Dermis blood vessel endothelial cell (primary cell): ENCODE measurements at places on chromosomes 7 and 10. TPM values are rescaled to one million over a fixed set of nuclear protein-coding genes. Genes with fewer than 3 reads are reported as not detected.
A peak's percentile ranks its signal among the peaks of the same experiment; 100 is the strongest.

DNA sequence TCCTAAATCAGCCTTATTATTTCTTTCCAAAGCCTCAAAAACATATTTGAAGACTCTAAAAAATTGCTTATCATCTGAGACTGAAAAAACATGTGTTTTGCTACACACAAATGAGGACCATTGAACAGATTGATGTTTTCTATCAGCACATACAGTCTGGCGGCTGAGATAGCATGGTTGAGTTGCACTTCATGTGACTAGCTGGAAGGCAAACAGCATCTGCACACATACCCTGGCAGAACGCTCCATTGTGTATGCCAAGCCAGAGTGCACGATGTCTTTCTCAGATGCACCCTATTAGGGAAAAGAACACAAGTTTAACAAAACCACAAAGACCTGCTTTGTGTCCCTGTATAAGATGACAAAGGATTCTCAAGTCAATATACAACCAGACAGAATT, 33.0 kb downstream of the FAM25A start:
- no peak for DNase-seq

DNA sequence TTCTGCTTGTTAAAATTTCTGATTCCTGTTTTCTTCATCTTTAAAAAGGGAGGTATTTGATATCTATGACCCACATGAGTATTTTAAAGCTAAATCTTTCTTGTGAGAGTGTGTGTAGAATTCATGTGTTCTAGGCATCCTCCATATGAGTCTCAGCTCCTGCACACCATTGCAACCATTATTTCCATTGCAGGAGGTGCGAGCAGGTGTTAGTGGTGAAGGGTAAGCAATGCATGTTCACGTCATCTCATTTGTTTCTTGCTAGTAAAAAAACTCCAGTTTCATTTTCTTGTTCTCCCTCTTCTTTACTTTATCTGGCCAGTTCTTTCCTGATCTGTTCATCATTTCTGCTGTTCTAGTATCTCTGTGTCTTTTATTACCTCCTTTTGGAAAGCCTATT, 100.5 kb downstream of the ADRA2A start:
- no peak for DNase-seq

GRCh38 chr7:7861211-7861633, 107.4 kb upstream of the GLCCI1 start:
- peak; percentile 94 for DNase-seq

- peak; percentile 32 for DNase-seq
Measured at GRCh38 chr7:134444198-134444960, 14.5 kb downstream of the AKR1B1 start.

DNA sequence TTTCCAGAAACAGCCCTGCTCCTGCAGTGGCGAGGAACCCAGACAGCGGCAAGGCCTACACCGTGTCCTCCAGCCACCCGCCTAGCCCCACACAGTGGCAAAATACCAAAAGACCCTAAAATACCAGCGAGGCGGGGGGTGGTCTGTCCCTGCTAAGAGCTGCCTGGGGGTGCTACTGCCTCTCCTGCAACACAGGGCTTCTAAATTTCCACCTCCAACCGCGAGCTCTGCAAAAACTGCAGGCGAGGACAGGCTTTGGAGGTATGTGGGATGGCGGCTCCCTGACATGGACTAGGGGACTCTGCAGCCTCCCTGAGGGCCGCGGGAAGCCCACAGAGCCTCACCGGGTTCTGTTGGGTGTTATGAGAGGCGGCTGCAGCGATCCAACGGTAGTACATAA, 122.3 kb downstream of the WDR37 start:
- no peak for DNase-seq

DNA sequence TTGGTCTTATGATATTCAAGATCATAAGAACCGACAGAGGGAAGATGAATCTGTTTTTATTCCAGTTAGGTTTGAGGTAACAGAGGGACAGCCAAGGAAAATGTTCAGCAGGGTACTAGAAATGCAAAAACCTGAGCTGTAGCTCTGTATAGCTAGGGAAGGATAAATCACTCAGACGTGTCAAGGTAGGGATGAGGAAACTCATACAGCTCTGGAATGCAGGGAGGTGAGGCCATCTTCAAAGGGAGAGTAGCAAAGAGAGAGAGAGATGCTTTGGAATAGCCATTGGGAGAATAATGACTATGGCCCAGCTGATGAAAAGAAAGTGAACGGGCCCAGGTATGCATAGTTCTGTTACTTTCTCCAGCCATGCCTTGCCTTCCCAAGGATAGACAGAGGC, 77.8 kb downstream of the PAX2 start:
- DNase-seq = no peak

GRCh38 chr10:48517911-48518811, 86.7 kb downstream of the ARHGAP22 start:
- no peak for DNase-seq

DNA sequence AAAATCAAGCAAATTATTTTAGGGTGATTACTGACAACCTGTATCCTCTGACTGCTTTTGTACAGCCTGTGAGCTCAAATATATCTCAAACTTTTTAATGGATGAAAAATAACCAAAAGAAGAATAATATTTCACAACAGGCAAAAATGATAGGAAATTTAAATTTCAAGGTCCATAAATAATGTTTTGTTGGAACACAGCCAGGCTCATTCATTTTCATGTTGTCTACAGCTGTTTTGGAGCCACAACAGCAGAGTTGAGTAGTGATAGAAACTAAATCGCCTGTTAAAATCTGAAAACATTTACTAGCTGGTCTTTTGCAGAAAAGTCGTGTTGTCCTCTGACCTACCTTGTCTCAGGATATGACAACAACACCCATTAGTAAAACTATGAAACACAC, 75.9 kb downstream of the GLI3 start:
- DNase-seq = no peak

DNA sequence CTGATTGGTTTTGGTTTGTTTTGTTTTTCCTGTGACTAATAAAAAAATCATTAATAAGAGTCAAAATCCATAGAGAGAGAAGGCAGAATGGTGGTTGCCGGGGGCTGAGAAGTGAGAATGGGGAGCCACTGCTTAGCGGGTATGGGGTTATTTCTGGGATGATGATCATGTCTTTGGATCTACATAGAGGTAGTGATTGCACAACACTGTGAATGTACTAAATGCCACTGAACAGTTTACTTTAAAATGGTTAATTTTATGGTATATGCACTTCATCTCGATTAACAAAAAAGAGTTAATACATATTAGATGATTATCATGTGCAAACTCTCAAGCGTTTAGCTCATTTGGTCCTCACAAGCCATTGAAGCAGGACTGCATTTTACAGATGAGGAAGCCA, 342.9 kb downstream of the ELMO1 start:
- DNase-seq = no peak

DNA sequence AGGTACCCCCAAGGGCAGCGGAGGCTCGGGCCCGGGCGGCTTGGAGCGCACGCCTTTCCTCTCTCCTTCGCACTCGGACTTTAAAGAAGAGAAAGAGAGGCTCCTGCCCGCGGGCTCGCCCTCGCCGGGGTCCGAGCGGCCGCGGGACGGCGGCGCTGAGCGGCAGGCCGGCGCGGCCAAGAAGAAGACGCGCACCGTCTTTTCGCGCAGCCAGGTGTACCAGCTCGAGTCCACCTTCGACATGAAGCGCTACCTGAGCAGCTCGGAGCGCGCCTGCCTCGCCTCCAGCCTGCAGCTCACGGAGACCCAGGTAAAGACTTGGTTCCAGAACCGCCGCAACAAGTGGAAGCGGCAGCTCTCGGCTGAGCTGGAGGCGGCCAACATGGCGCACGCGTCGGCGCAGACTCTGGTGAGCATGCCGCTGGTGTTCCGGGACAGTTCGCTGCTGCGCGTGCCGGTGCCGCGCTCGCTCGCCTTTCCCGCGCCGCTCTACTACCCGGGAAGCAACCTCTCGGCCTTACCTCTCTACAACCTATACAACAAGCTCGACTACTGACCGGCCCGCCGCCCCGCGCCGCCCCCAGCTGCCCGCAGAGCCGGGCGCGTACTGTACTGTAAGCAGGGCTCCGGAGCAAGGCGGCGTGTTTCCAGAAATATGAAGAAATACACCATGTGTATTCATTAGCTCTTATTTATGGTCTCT, 1.8 kb downstream of the HMX2 start:
- peak; percentile 61 for DNase-seq

DNA sequence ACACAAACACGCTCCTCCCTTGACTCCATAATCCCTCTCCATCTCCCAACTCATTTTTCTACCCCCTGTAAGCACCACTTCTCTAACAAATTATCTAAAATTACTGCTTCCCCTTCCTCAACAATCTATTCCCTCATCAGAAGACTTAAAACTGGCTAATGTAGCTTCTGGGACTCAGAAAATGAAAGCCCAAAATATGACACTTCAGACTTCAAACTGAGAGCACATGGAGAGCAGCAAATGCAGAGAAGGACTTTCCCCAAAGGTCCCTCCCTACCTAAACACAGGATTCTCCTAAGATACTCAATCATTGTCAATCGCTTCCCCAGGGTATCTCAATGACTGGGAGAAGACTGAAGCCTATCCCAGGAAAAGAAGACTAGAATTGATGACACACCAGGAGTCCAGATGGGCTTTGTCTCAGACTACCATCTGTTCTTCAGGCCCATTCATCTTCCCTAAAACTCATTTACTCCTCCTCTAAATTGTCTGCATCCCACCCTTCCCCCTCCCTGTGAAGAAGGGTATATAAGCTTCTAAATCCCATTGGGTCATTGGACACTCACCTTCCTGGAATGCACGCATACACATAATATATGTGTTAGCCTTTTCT, 39.2 kb downstream of the ST8SIA6 start:
- DNase-seq = no peak

DNA sequence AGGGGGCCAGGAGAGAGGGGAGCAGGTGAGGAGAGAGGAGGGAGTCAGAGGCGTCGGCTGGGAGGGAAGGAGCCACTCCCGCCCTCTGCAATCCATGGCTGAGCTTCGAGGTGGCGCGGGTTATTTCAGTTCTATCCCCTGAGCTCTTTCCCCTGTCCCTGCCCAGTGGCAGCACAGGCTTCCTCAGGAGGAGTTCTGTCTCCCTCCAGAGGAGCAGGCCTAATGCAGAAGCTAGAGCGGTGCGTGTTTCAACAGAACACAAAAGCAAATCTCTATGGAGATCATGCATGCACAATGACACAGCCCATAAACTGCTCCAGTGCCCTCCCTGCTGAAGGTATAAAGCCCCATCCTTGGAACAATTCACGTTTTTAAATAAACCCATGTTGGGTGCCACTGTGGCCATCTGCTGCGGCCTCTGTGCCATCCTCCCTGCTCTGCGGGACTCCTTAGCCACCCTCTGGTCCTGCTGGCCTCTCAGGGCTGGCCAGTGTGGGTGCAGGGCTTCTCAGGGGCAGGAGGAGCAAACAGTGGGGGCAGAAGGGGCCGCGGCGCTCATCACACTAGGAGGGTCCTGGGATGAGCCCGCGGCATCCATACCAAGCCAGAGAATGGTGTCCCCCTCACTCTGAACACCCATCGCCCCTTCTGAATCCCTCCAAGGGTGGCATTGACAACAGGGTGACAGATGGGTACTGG, 192.6 kb upstream of the LYZL2 start:
- DNase-seq = no peak

- no peak for DNase-seq
Measured at GRCh38 chr7:144508702-144509101, 105.2 kb upstream of the NOBOX start.

DNA sequence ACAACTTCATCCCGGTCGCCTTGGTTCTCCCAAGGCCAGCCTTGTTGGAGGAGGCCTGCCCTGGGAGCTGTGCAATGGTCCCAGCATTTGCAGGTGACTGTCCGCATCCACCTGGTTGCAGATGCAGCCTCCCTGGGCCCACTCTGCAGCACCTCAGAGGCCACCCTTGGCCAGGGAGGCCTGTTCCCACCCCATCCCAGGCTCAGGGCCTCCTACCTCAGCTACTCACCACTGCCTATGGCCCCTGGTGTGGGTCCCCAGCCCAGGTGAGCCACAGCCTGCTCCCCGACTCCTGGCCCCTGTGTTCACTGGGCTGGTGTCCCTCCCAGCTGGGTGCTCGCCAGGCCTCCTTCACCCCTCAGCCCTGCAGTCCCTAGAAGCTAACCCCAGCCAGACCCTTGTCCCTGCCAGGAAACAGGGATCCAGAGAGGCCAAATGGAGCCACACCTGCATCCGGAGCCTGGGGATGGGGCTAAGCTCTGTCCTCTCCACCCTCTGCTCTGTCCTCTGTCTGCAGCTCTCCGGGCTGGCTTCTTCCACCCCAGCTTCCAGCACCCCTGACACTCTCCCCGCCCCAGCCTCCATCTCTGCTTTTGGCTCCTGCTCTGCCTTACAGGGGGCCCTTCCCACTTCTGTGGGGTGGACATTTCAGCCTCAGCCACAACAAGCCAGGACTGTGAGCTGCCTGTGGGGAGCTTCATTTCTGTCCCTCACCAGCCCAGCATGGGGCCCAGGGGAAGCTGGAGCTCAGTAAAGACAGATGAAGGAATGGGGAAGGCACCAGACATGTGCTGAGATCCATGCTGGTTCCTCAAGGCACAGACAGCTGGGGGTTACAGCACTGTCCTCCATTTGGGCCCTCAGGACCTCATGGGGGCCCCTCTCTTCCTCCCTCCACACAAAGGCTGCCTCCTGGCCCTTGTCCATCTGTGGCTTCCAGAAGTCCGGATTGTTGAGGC, 35.6 kb upstream of the ANTXRL start:
- no peak for DNase-seq

DNA sequence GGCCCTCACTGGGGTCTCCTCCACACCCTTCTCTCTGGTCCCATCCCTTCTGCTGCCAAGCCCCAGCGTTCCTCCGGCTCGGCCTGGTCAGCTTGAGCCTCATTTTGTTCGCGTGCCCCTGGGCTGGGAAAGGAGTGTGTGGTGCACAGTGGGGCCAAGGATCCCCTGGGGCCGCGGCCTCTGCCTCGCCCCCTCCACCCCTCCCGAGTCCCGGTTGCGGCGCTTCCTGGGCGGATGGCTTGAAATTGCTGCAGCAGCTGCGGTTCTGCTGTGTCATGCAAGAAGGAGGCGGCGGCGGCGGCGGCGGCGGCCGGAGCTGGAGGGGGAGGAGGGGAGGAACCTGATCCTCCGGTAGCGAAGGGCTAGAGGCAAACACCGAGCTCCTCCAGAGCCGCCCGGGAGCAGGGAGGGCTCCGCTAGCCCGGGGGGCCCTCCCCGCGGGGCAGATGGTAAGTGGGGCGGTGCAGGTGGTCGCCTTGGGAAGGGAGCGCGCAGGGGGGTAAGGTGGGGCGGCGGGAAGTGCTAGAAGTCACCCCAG, 217.8 kb upstream of the MKLN1 start:
- DNase-seq = peak; percentile 83

- peak; percentile 97 for DNase-seq
Measured at GRCh38 chr7:93011351-93012294, 106.2 kb downstream of the SAMD9 start.

DNA sequence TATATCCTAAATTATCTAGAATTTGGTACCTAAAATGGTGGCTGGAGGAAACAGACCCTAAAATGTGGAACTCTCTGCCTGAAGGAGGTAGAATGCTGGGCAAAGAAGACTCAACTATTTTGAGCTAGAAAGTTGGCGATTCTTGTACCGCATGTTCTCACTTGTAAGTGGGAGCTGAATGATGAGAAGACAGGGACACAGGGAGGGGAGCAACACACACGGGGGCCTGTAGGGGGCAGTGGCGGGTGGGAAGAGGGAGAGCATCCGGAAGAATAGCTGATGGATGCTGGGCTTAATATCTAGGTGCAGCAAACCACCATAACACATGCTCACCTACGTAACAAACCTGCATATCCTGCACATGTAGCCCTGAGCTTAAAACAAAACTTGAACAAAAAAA, 250.6 kb downstream of the CALN1 start:
- DNase-seq = no peak

The GRM3 gene
- not detected in 2 replicates for total RNA-seq

The MRC1 gene
- 156 and 249 TPM in 2 replicates for total RNA-seq

The TRPV5 gene
- total RNA-seq = not detected in 2 replicates

The CDK1 gene
- 38.8 and 100 TPM in 2 replicates for total RNA-seq

The CRYGN gene
- not detected in 2 replicates for total RNA-seq

The CH25H gene
- 3.1 and 3.8 TPM in 2 replicates for total RNA-seq

The NPSR1 gene
- total RNA-seq = not detected in 2 replicates

The AP1S1 gene
- 115 and 144 TPM in 2 replicates for total RNA-seq

The SPDYE1 gene
- total RNA-seq = not detected in 2 replicates

The CCDC172 gene
- total RNA-seq = not detected in 2 replicates

The RINT1 gene
- total RNA-seq = 11.9 and 18.4 TPM in 2 replicates
